ENCODE measurements at places on chromosomes 4 and X.

GRCh38 chr4:71251261-71251660, 87.6 kb upstream of the SLC4A4 start:
- no peak for DNase-seq

- no peak for DNase-seq
These were observed 12.1 kb downstream of the PPP2R3B start for GRCh38 chrX:374596-374995.

DNA sequence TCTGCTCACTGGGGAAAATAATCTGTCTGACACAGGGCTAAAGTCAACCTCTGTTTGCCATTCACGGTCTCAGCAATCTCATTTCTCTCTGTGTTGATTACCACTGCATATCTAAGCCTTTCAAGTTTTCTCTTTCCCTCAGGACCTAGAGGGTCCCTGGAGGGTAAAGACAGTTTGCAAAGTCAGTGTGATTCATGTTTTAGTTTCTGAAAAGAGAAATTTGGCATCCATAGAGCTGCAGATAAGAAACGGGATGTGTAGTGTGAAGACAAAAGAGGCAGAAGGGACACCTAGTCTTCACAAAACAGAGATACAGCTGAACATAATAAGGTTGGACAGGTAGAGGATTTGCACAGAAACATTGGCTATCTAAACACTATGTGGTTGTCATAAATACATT, 34.5 kb upstream of the KDR start:
- DNase-seq: no peak

DNA sequence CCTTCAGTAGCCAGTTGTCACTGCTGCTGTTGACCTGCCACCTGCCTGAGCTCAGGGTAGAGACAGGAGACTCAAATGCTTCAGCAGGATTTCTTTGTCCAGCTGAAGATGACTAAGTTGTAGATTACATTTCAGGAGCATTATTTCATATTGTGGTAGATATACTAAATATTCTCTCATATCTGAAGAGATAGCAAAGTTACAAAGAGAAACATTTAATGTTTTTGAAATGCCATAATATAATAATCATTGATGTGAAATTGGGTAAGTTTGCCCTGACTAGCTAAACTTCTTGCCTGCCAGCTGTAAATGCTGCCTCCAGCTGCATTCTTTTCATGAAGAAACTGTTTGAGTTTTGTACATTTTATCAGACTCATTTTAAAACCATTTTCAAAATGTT, 247.6 kb upstream of the CNKSR2 start:
- no peak for DNase-seq

DNA sequence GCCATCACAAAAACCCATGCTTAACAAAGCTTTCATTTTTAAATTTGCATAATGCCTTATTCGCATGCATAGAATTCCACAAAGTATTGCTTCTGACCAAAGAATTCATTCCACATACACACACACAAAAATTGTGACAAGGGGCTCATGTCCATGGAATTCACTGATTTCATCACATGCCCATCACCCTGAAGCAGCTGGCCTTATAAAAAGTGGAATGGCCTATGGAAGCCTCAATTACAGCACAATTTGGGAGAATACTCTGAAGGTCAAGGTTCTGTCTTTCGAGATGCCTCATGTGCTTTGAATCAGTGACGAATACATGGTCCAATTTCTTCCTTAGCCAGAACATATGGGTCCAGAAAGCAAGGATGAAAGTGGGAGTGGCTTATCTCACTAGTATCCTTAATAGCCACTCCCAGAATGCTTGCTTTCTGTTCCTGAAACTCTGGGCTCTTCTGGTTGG, 165.7 kb downstream of the KDR start:
- DNase-seq: no peak

GRCh38 chrX:133633162-133633561, 217.9 kb upstream of the GPC4 start:
- DNase-seq: no peak

GRCh38 chr4:80161413-80162058, 35.8 kb upstream of the PRDM8 start:
- no peak for DNase-seq

GRCh38 chrX:45668686-45669443, 468.2 kb upstream of the DIPK2B start:
- no peak for DNase-seq

GRCh38 chr4:106058921-106059320, 163.7 kb downstream of the NPNT start:
- no peak for DNase-seq

GRCh38 chr4:140790765-140791164, 34.6 kb upstream of the TBC1D9 start:
- DNase-seq: no peak

DNA sequence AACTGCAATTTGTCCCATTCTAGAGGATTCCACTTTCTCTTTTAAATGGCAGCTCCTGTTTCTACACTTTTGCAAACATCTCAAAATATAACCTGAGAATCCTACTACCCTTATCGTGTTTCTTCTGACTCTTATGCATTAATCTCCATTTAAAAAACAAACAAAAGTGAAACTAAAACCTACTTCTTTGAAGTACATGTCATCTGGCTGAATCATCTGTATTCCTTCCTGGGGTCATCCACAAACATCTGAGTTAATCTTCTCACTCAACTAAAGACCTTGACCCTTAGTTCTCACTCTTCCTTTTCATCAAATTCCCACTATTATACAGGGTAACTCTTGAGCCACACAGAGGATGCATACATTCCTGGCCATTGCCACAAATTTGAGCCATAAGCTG, 584.8 kb downstream of the PPARGC1A start:
- DNase-seq: no peak

- no peak for DNase-seq
These were observed 6.2 kb downstream of the NR0B1 start for GRCh38 chrX:30302956-30303355.

GRCh38 chrX:39460499-39460898, 637.3 kb downstream of the BCOR start:
- DNase-seq: no peak

Data from SK-N-DZ (cell line).